ENCODE measurements at places on chromosomes 5 and 9.

DNA sequence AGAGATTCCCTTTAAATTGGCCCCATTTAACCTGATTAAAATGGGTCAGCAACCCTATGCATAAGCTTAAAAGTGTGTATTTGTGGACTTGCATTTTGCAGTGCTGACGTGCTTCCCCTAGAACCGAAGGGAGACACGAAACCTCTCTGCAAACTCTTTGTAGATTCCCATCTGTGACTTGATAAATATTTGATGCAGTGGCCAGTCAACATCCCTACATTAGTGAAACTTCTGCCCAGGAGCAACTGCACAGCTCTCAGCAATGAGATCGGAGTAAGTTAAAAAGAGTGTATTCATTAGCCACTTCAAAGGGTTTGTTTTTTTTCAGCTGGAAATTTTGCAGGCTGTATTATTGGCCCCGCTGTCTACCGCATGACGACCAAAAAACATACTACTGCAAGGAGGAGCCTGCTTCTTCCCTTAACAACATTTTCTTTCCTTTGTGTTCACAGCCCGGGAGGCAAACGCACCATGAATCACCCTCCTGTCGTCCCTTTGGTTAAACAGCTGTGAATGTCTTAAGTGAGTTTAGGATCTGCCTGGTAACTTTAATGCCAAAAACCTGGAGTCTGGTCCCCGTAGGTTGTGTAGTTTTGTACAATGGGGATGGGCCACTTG, 38.0 kb upstream of the TCERG1 start:
- DNase-seq, result no peak

GRCh38 chr9:116423149-116423548, 264.0 kb upstream of the TRIM32 start:
- DNase-seq, result no peak

- no peak for DNase-seq
Measured at GRCh38 chr5:107878661-107879060, 207.9 kb upstream of the EFNA5 start.

GRCh38 chr9:89480825-89481537, 16.9 kb downstream of the SEMA4D start:
- no peak for DNase-seq

DNA sequence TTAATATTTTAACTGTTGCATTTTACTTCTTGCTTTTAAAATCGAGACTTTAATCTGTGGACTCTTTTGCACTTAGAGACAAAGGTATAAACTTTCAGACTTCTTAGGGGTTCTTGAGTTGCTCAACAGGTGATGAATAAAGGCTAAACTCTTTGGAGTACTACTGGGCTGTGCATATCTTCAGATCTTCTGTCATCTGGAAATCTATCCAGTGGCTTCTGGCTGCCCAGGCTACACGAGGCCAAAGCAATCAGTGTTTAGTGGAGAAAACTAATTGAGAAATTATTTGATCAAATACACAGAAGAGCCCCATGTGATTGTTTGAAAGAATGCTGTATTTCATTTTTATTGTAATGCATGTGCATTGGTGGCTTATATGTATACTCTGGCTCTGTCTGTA, 146.1 kb downstream of the PBX3 start:
- DNase-seq, result no peak

- no peak for DNase-seq
Measured at GRCh38 chr5:746258-746761, 38.2 kb downstream of the ZDHHC11B start.

- no peak for DNase-seq
Measured at GRCh38 chr9:18143073-18143745, 330.7 kb upstream of the ADAMTSL1 start.

DNA sequence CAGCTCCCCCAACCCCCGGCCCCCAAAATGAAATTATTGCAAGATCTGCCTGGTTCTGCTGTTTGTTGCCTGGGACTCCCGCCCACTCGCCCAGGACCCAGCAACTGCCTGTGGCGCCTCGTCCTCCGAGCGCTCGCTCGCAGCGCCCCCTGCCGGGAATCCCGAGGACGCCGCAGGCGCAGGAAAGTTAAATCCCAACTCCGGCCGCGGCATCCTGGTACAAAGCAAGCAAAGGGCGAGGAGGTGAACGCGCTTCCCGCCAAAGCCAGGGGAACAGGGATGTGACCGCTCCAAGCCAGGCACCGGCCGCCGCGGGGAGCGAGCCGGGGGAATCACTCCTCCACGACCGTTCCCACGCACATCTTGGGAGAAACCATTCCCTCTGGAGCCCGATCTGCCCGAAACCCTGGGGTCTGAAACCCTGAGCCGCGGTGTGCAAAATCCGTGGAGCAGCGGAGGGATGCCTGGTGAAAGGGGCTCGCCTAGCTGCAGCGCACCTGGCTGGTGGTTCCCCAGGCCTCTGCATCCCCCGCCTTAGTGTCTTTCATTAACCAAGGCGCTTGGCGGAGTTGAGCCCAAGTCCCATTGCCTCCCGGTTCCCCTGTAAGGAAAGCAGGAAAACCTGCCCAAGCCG, 1.3 kb downstream of the SEMA5A start:
- DNase-seq, result peak; percentile 52
